ENCODE measurements at places on chromosomes 16 and 17.
A peak's percentile ranks its signal among the peaks of the same experiment; 100 is the strongest.

GRCh38 chr16:84043486-84044117, 1.0 kb upstream of the SLC38A8 start:
- DNase-seq: no peak

DNA sequence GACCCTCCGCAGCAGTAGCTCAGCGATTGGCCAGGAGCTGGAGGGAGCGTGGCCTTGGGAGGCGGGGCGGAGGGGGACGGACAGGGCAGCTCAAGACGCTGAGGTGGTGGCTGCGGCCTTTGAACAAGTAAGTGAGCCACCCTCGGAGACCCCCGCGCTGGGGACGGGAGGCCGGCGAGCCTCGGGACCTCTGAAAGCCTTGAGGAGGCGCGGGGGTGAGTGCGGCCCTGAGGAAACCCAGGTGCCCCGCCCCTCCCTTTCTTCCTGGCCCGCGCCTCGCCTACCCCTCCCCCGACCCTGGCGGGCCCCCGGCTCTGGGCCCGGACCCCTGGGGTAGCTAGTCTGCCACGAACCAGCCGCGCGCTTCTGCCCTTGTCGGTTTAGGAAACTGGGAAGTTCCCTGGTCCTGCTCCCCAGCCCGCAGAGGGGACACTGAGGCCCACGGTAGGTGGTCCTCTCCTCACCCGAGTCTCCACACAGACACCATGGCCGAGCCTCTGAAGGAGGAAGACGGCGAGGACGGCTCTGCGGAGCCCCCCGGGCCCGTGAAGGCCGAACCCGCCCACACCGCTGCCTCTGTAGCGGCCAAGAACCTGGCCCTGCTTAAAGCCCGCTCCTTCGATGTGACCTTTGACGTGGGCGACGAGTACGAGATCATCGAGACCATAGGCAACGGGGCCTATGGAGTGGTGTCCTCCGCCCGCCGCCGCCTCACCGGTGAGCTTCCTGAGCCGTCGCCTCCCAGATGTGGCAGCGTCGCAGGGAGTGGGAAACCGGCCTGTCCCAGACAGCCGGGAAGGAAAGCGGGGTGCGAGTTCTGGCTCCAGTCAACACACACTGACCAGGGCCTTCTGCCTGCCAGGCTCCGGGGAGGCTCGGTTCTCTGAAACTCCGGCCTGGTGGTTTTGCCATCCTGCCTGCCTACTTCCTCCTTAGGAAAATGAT, at the start of gene MAPK7:
Gene MAPK7 (plus strand): TSS at position 83 of the 945 bp plus-strand sequence. CDS start 403 bp downstream, at position 486.
- DNase-seq: no peak

GRCh38 chr16:120756-121155, 17.7 kb downstream of the NPRL3 start:
- DNase-seq: no peak

- no peak for DNase-seq
These were observed 3.8 kb upstream of the SAMD14 start for GRCh38 chr17:50133769-50134099.

- DNase-seq: no peak
These were observed 105.6 kb downstream of the SEC14L1 start for GRCh38 chr17:77246110-77247047.

DNA sequence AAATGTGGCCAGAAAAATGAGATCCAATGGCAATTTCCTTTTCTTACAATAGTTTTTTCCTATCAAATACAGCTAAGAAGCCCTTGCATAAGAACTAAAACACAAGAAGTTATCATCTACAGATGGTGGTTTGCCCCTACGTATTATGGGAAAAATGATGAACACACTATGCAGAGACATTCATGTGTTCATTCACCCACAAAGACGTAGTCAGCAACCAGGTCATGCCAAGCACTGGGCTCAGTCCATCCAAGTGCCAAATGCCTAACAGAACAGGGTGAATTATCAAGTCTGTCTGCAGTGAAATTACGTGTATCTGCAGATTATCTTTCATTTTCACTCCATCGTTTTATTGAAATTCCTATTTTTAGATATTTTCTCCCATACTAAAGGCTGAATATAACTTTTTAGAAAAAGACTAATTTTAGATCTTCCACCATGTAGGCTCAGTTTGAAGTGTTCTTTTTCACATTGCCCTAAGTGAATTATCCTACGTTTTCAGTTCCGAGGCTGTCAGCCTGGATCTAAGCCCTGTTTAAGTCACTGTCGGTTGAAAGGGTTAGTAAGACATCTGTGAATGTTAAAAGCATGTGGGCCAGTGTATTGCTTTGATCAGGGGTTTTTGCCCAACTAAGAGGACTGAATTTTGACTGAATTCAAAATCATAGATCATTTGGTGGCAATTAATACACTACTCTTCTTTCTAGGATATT, 78.1 kb upstream of the DHX40 start:
- DNase-seq: peak; percentile 13

GRCh38 chr16:89952551-89952950, 4.0 kb downstream of the DEF8 start:
- no peak for DNase-seq

DNA sequence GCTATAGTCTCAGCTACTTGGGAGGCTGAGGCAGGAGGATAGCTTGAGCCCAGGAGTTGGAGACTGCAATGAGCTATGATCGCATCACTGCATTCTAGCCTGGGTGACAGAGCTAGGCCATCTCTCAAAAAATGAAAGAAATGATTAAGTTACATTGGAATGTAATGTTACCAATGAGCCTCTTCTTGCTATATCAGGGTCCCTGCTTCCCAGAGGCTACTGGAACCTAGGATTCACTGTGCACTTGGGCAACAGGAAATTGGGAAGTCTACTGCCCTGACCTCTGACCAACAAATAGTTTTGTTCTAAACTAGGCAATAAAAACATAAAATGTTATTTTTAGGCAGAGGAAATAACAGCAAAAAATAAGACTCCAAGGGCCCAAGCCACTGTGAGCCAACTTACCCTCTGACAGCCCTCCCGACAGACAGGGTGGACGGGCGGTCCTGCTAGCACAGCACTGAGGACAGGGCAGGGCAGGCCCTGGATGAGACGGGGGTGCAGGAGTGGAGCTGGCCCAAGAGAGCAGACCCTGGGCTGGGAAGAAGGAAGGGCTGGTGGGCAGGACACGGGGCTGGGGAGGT, 27.5 kb downstream of the NSMCE1 start:
- DNase-seq: peak; percentile 52

GRCh38 chr16:19485611-19486010, 36.3 kb downstream of the GDE1 start:
- DNase-seq: no peak

DNA sequence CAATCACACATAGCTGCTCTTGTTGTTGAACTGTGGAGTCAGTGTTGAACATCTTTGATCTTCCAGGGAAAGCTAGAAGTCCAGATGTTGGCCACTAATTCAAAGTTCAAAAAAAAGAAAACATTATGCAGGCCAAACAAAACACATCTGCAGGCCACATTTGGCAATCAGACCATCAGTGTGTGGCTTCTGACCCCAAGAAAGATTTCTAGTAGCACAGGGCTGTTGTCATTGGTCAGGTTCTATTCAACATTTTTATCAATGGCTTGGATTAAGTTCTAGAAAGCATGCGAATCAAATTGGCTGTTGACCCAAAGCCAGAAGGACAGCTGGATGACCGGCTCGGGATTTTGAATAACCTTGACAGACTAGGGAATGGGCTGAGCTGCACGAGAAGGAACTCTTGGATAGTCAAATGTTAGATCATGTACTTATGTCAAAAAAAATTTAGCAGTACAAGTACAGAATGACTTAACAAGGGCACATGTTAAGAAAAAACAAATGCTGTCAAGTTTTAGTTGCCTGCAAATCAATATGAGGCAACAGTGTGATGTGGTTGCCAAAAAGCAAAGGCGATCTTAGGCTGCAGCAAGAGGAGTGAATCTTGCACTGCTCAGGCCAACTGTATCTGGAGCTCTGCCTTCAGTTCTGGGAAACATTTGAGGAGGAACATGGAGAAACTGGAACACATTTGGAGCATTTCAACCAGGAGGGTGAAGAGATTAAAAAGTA, 187.6 kb downstream of the RGS9 start:
- no peak for DNase-seq

GRCh38 chr17:76404976-76405563, 20.7 kb downstream of the SPHK1 start:
- DNase-seq: no peak

DNA sequence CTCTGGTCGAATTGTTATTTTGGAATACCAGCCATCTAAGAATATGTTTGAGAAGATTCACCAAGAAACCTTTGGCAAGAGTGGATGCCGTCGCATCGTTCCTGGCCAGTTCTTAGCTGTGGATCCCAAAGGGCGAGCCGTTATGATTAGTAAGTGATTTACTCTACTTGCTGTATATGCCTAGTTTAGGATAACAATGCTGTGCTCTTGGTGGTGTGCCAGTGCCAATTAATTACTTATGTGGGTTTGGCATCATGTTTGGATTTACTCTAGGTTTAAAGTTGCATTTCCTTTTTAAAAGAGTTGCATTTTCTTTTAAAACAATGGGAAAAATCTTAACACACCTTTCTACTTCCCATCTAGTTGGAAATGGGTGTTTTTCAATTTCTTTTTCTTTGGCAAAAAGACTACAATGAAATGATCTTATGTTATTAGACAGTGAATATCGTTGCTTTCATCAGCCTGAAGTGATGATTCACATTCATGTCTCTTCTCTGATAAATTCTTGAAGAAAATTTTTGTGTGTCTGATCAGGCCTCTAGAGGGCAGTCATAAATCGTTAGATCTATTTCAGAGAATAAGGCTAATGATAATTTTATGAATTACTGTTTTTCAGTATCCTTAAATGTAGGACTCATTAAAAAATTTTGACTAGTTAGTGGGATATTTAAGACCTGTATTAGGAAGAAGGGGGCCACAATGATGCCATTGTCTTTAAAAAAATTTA, 5.6 kb downstream of the SF3B3 start:
- DNase-seq: peak; percentile 60

DNA sequence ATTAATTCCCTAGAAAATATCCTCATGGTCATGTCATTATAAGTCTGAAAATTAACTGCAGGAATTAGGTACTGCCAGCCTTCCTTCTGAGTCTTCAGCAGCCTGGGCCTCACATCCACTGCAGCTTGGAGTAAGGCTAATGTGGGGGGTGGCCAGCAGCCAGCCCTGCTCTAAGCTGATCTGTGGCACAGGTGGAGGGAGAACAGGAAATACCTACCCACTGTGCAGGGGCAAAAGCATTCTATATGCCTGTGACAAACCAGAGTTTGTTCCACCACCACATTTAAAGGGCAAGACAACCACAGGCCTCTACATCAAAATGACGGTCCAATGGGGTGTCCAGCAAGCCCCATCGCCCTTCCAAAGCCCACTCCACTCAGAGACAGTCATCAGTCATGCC, 9.4 kb downstream of the NPRL3 start:
- DNase-seq: no peak

DNA sequence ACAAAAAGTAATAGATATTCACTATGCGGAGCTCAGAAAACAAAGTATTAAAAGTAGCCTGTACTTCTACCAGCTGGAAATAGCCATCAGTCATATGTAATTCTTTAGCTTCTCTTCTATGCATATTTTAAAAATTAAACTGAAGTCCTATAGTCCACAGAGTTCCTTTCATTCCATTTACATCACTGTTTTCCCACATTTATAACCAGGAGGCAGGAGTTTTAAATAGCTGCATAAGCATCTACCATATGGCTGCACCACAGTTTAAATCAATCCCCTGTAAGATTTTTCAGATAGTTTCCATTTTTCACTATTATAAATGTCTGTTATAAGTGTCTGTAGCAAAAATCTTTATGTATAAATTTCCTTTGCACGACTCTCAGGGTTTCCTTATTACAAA, 45.1 kb downstream of the ZFHX3 start:
- DNase-seq: no peak

- DNase-seq: no peak
These were observed 15.2 kb upstream of the CLEC18C start for GRCh38 chr16:70158261-70158939.

DNA sequence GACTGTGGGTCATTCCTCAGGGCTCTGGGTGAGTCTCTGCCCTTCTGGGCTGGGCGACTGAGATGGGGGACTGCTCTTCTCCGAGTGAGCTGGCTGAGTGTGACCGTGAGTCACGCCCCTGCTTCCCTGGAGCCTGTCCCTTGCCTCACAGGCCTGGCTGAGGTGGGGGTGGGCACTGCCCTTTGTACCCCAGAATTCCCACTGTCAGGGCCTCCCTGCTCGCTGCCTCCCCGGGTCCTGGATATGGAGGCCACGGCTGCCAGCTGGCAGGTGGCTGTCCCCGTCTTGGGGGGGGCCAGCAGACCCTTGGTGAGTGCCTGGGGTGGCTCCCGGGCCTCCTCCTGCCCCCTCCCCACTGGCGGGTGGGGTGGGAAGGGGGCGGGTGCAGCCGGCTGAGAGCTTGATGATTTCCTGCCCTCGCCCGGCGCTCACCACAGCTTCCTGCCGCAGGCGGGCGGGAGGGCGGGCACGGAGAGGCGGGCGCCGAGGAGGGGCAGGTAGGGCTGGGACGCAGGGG, at the start of gene LAT:
Gene LAT (plus strand): TSS at position 434 of the 517 bp plus-strand sequence. CDS start 366 bp downstream, outside the sequence.
- DNase-seq: no peak

DNA sequence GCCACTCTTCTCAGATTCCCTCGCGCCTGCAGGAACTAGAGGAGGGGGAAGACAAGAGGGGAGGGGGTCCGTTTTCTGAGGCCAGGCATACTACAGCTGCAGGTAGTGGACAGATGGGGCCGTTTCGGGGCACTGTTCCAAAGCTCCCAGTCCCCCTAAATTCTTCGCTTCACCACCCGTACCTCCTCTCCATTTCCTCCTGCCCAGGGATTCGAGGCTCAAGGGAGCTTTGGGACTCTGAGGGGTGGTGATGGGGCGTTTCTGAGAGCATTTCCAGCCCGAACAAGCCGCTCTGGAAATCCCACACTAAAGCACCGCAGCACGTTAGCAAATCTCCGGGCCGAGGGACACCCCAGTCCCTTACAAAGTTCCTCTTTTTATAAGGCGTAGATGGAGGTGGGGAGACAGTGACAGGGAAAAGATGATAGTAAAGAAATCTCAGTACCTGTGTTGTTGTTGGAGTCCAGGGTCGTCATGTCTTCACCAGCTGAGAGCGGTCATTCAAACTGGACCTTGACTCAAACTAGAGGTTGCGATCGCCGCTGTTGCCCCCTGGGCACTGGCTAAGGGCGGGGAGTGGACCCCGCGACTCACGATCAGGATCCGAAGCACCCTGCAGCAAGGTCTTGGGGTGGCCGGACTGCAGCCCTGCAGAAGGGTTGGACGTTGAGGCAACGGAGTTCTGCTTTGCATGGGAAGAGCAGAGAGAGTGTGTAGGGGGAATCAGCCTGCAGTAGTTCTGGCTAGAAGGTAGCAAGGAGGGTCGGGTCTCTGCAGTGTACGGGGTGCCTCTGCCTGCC, 570 bp downstream of the NR1D1 start:
- DNase-seq: no peak

GRCh38 chr17:82328141-82328993, 5.2 kb downstream of the SECTM1 start:
- DNase-seq: peak; percentile 21

GRCh38 chr16:10950393-10950792, 6.0 kb downstream of the CLEC16A start:
- peak; percentile 46 for DNase-seq

GRCh38 chr17:30308406-30308805, 16.7 kb upstream of the BLMH start:
- DNase-seq: no peak

Measured in amniotic epithelial cell (primary cell).